ENCODE measurements at places on chromosomes 12 and 14.

GRCh38 chr12:130537655-130538054, 178.4 kb downstream of the RIMBP2 start:
- no peak for DNase-seq

DNA sequence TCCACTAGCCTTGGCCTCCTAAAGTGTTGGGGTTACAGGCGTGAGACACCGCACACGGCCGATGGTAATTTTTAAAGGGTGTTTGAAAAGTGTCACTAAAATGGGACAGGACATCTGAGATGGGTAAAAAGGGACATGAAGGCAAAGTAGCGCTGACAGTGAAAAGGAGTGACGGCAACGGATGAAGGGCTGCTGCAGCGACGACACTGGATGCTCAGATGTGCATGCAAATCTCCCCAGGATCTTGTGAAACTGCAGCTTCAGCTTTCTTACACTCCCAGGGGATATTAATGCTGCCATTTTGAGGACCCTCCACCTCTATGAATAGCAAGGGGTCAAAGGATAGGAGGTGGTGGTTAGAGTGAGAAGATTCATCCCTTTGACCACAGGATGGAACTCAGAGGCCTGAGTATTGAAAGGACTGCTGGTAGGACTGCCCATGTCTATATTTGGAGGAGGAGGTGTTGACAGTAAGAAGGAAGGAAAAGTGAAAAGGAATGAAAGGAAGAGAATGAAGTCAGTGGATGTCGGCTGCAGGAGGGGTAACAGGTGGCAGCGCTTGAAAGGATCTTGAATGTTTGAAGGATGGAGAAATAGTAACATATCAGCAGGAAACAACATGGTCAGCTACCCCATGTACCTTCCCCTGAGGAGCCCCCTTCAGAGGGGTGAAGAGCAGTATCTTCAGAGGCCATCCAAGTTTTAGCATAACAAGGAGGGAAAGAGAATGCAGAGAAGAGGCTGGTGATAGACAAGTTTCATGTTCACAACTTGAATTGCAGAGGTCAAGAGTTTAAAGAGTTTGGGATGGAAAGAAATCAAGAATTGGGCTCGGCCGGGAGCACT, 37.1 kb downstream of the CLIP1 start:
- DNase-seq, result no peak

- no peak for DNase-seq
Measured at GRCh38 chr12:26648584-26648983, 184.4 kb downstream of the ITPR2 start.

DNA sequence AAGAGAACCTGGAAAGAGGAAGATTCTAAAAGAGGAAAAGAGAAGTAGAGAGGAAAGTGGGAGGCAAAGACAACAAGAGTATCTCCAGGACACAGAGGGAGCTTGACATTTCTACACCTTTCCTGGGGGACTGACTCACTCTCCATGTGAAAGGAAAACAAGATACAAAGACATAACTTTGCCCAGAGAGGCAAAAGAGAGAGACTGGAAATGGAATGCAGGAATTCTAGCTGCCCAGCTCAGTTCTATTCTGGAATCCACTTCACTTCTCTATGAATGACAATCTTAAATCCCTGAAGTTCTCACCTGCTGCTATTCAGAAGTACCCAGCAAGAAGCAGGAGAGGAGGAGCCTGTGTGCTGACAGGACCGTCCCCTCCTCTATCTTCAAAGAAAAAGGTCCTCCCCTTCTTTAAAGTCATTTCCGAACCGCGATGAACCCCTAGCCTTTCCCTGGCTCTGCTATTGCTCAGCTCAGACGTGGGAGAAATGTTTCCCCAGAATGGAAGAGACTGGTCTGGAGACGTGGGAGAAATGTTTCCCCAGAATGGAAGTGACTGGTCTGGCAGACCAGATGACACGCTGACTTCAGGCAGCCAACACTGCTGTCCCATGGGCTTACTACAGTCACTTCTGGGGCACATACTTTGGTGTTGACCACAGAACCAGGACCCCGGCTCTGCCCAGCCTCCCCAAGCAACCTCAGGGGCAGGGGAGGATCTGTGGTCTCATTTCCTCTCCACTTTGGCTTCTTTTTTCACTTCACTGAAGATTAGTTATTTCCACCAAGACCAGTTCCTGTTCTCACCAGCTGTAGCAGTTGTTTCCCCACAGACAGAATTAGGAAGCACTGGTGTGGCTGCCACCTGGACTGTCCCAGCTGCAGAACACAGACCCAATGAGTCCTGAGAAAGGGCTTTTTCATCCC, 8.3 kb downstream of the FMNL3 start:
- no peak for DNase-seq

DNA sequence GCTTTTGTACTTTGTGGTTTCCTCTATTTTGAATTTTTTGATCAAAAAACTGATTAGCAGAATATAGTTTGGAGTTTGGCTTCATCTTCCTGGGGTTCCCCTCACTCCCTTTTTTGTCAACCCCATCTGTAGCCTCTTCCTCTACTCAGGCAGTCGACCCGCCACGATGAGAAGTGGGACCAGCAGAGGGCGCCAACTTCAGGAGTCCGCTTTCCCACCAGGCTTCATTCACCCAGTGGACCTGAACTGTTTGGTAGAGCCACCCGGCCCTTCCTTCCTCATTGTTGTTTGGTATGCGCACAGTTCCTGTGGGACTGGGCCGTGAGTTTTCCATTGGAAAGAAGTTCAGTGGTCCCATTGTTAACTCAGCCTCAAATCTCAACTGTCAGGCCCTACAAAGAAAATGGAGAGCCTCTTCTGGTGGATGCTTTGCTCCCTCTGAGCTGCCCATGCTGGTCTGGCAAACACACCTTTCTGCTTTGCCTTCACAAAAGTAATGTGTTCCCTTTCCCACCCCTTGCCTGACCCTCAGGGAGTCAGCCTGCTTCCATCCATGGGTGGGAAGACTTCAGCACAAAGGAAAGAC, 21.7 kb downstream of the TMBIM6 start:
- DNase-seq, result peak; percentile 58

GRCh38 chr12:1117371-1117770, 126.3 kb downstream of the ERC1 start:
- no peak for DNase-seq

GRCh38 chr12:19576506-19577280, 137.4 kb downstream of the AEBP2 start:
- no peak for DNase-seq

GRCh38 chr14:103502877-103503276, 19.8 kb downstream of the CKB start:
- no peak for DNase-seq

- DNase-seq, result no peak
Measured at GRCh38 chr14:97602438-97603117, 805.4 kb downstream of the VRK1 start.

- DNase-seq, result no peak
Measured at GRCh38 chr12:52629281-52630007, 11.1 kb upstream of the KRT73 start.

DNA sequence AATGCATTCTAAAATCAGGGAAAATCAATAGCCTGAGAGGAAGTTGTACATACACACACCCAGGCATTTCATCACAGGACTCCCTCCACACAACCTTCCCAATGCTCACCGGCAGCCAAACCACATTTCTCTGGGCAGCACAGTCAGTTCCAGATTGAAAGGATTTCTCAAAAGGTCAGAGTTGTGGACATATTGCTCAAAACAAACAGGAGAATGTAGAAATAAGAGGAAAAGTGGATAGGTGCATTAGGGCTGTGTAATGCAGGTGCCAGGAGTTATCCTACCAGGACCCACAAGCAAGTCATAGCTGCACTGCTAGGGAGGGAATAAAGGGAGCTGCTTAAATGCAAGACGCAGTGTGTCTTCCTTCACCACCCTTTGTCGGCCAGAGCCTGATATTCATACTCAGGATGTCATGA, 62.9 kb downstream of the GCH1 start:
- DNase-seq, result peak; percentile 45

DNA sequence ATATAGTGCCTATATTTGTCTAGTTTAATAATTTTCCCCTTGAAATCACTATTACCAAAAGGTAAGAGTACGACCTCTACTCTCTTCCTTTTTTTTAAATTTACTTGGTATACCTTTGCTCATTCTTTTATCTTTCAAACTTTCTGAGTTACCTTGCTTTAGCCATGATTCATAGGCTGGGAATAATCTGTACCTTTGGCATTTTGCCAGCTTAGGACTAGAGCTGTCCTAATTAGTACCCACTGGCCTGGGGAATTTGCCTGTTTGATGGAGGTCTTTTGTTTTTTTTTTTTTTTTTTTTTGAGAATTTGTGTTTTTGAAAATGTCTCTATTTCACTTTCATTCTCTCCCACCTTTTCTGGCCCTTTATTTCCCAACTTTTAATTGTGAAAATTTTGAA, 8.7 kb upstream of the SLC4A8 start:
- DNase-seq, result no peak
